ENCODE measurements at places on chromosomes 4 and X.
A peak's percentile ranks its signal among the peaks of the same experiment; 100 is the strongest.

- peak; percentile 41 for DNase-seq
Observed at GRCh38 chrX:79081895-79082512, 62.5 kb upstream of the GPR174 start.

DNA sequence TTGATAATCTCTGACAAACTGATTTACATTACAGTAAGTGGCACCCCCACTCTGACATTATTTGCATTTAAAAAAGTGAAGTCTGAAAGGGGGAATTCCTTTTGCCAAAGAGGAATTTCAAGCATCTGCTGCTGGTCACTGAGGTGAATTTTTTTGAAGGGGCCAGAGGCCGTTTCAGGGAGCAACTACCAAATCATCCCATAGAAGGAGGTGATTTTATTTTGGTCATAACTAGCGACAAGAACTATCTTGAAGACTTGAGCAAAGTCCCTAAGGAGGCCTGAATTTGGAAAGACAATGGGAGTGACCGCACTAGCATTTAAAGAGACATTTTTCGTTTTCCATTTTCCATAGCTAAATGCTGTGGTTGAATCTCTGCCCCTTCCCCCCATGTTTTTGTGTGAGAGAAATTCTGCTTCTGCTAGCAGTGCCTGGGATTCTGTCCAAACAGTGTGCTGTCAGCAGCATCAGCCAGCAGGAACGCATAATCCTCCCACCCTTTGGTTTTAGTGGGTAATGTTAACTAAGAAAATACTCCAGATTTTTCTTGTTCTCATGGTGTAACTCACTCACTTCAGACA lies 110.1 kb upstream of the MED14 start:
- DNase-seq = no peak

GRCh38 chrX:33133320-33133719 lies 78.0 kb downstream of the DMD start:
- DNase-seq = no peak

- DNase-seq = no peak
Observed at GRCh38 chr4:95293014-95293413, 255.8 kb downstream of the UNC5C start.

DNA sequence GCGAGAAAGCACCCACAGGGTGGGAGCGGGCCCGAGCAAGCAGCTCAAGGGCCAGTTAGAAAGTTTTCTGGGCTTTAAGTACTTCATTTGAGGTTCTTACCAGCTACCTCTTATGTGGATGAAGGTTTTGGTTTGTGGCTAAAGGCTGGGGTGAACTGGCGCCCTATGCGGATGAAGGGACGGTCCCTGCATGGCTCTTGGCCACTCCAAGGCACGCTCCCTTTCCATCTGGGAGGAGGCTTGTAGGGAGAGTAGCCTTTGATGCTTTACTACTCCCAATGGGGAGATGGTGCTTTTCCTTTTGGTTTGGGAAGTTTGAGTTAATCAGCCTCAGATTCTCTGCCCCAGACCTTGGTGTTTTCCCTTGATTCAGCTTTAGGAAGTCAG lies 17.7 kb downstream of the MRFAP1 start:
- DNase-seq = no peak

- no peak for DNase-seq
Observed at GRCh38 chr4:128346054-128346716, 58.6 kb upstream of the PGRMC2 start.

- DNase-seq = peak; percentile 61
Observed at GRCh38 chr4:69831646-69832325, 28.2 kb downstream of the SULT1E1 start.

DNA sequence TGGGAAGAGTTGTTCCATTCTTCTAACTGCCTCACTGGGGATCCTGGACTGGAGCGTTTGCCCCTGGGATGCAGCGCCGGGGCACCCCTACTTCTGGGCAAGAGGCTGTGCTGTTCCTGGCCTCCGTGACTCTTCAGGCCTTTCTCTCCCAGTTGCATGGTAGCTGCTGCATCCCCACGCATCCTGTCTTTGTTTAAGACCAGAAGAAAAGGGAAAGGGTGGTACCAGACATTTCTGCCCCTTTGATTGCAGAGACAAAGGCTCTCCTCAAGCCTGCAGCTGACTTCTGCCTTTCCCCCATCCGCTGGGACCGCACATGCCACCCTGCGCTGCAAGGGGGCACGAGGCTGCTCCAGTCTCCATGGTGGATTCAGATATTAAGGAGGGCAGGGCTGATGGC lies 70.4 kb downstream of the SHROOM2 start:
- no peak for DNase-seq

DNA sequence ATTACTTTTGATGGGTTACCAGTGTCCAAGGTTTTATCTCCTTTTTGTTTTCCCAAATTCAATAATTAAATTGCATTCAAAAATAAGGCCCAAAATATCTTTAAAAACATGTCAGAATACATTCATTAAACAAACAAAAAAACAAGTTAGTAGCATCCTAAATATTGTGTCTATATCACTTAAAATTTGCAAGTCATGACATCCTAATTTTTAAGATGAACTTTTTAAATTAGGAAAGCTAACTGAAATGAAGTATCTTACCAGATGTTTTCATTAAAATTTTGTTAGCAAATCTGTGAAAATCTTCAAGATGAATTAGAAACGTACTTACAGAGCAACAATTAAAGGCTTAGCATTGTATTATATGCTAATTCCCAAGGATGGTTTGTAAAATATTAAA lies 962 bp upstream of the CFAP299 start:
- DNase-seq = no peak

GRCh38 chrX:644304-645281 lies 14.0 kb downstream of the SHOX start:
- no peak for DNase-seq

- peak; percentile 72 for DNase-seq
Observed at GRCh38 chr4:83019794-83020494, 9.3 kb upstream of the LIN54 start.

- DNase-seq = peak; percentile 69
Observed at GRCh38 chr4:156970501-156971164, 966 bp downstream of the PDGFC start.

DNA sequence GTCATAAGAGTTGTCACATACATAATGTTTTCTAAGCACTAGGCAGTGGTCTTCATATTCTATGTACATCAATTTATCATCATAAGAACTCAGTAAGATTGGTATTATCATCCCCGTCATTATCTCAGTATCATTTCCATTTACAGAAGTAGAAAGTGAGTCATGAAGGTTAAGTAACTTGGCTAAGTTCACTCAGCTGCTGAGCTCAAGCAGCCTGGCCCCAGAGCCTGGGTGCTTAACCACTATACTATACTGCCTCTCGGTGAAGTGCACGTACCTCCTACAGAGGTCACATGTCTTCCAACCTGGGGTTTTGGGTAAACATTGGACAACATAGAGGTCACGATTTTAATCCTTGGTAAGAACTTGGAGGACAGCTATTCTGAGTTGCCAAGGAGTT lies 161.5 kb upstream of the GATB start:
- DNase-seq = no peak

DNA sequence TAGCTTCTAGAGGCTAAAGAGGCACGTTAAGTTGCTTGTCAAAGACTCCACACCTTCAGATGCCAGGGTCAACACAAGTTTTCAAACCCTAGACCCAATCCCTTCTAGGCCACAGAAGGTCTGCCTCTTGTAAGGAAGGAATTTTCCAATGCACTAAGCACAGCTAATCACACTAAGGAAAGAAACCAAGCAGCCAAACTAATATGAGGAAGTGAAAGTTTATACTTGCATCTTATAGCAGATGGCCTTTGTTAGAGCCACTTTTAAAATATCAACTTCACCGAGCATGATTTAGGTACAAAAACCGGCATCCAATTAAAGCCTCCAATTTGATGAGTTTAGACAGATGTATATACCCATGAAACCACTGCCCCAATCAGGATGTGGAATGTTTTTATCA lies 9.9 kb downstream of the FHL1 start:
- no peak for DNase-seq

- DNase-seq = no peak
Observed at GRCh38 chrX:68660746-68661145, 13.3 kb downstream of the STARD8 start.

GRCh38 chrX:102765809-102766208 lies 45.3 kb downstream of the GPRASP3 start:
- DNase-seq = no peak

DNA sequence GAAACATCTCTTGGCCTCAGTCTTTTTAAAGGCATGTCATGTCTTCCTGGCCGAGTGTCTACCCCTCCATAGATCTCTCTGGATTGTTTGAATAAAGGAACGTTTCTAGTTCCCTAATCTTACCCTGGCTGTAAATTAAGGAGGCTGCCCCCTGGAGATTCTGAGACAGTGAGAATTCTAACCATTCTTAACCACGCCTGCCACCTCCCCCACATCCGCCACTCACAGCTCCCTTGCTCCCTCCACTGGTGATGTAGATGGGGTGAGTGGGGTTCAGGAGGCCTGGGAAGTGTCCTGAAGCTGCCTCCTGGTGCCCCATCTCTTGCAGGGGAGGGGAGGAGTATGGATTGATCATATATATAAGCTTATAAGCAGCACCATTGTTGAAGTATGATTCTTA lies 48.0 kb upstream of the TRIM2 start:
- peak; percentile 79 for DNase-seq
